ENCODE measurements at places on chromosomes 5 and 9.

- DNase-seq = no peak
Observed at GRCh38 chr9:99677281-99677680, 144.4 kb upstream of the NR4A3 start.

DNA sequence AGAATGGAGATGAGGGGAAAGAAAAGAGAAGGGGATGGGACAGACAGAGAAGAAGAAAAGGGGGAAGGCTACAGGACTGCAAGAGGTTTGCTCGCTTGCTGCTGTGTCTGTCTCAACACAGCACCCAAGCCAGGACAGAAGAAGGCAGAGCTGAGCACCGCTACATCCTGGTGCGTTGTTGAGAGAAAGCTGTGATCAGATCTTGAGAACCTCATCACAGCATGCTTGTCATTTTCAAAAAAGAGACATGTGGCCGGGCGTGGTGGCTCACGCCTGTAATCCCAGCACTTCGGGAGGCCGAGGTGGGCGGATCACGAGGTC is 110.9 kb downstream of the NXNL2 start:
- DNase-seq = no peak

GRCh38 chr5:106017243-106017857 is 1653.4 kb downstream of the EFNA5 start:
- no peak for DNase-seq

DNA sequence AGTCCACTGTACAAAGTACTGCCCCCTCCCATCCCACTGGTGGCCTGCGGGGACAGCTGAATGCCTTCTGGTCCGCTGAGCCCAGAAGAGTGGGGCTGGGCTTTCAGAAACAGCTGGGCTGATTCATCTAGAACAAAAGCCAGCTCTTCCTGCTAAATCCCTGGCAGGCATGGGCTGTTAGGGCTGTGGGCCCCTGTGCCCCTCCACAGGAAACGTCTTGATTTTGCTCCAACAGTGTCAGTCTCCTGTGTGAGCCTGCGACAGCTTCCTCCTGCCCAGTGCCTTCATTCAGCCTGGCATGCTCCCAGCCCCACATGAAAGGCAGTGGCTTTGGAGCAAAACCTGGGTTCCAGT is 6.9 kb upstream of the GSN start:
- DNase-seq = no peak

GRCh38 chr9:136903041-136903554 is 16.8 kb downstream of the TRAF2 start:
- DNase-seq = no peak

GRCh38 chr9:134367061-134367460 is 40.8 kb downstream of the RXRA start:
- DNase-seq = no peak

GRCh38 chr9:36834736-36835135 is 199.3 kb downstream of the PAX5 start:
- DNase-seq = no peak

- no peak for DNase-seq
Observed at GRCh38 chr5:51567636-51568035, 184.4 kb downstream of the ISL1 start.

GRCh38 chr9:114057161-114057885 is 20.8 kb downstream of the AMBP start:
- no peak for DNase-seq

DNA sequence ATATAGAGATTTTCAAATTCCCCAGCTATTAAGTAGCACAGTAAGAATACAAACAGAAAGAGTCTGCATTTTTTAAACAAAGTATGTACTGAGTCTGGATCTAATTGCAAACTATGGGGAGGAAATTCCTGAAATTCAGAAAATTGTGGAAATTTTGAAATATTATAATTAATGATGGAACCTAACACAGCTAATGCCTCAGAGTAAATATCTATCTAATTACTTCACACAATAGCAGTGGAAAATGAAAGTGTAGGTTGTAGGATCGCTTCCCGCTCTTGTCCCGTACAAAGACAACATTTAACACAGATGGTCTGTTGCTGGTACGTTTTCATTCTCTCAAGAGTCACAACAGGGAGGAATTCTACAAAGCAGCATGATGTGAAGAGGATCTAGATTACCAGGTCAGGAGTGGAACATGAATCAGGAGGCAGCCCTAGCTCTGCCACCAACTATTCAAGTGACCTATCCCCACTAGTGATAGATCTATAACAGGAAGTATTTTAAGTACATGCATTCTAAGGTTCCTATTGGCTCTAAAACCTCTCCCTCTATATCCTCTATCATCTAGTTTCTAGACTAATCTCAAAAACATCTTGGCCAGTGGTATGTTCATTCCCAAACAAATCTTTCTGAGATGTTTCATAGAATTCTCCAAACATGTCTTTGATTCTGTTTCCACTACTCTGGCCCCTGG is 58.9 kb upstream of the GRAMD2B start:
- DNase-seq = no peak

DNA sequence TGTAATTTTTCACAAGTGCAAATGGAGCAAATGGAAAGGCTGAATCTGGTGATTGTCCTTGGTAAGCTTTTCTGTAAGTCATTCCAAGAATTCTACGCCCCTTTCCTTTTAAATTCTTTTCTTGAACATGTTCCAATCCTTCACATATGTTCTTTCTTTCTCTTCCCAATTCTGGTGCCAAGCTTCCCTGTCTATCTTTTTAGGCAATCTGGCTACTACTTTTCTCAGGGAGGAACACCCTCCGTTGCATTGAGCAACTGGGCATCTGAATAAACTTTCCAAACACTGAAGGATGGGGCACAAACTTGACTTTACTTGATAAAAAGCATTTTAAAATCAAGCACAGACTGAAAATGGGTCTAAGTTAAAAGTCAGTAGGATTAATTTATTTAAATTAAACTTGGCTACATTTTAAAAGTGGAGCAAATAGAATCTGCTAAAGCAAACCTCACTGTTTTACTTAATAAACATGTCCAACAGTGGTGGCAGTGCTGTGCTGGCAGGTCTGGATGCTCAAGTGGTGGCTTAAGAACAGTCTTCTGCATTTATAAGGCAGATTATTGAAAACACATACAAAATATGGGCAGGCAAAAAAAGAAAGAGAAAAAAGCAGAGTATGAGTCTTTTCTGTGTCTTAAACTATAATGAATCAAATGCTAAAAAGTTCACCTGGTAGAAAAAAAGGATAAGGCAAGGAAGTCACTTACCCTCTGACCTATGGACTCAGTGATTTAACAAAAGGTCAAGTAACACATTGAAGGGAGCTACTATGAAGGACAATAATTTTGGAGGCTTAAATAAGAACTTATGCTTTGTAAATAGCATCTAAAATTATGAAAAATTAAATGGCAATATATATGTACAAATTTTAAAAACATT is 5.4 kb downstream of the ELL2 start:
- no peak for DNase-seq

DNA sequence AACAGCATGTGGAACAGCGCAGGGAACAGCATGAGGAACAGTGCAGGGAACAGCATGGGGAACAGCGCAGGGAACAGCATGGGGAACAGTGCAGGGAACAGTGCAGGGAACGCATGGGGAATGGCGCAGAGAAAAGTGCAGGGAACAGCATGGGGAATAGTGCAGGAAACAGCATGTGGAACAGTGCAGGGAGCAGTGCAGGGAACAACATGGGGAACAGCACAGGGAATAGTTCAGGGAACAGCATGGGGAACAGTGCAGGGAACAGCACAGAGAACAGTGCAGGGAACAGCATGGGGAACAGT is 2.0 kb downstream of the LCN8 start:
- DNase-seq = no peak

GRCh38 chr5:94209774-94210355 is 408.5 kb downstream of the KIAA0825 start:
- DNase-seq = no peak

Data from stimulated activated naive B cell treated with anti-CD40 and anti-IgM and Interleukin-4, amounts not matched to agents 10 μg/mL and 1 μg/mL and 100 μg/mL, for 72 hours (primary cell).